NCI-H2081 (cell line): ENCODE measurements at places on chromosomes 12 and 14.
A peak's percentile ranks its signal among the peaks of the same experiment; 100 is the strongest.

- no peak for DNase-seq
These were observed 52.8 kb downstream of the PPM1H start for GRCh38 chr12:62882140-62882539.

- peak; percentile 91 for DNase-seq
These were observed 333.9 kb upstream of the LMO3 start for GRCh38 chr12:16939871-16940306.

- no peak for DNase-seq
These were observed 38.7 kb downstream of the ISCA2 start for GRCh38 chr14:74532246-74532645.

- no peak for DNase-seq
These were observed 40.5 kb upstream of the PLXNC1 start for GRCh38 chr12:94107910-94108309.
